ENCODE measurements at places on chromosomes 7 and 10. TPM values are rescaled to one million over a fixed set of nuclear protein-coding genes. Genes with fewer than 3 reads are reported as not detected.

Gene GIMAP2
- 7.3 TPM for total RNA-seq

DNA sequence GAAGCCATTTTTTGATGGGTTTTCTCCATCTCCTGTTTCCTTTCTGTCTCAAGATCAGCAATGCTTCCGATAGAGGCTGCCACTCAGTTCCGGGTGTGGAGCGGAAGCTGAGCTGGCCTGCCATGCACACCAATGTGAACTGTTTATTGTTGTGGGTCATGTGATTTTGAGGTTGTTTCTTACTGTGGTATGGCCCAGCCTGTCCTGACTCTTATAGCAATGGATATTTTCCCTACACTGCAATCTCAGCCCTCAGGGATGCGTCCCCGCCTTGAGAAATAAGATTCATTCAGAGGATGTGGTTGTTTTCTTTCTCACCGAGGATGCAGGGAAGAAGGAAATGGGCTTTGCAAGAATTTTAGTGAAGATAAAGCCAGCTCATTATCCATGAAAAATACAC, 134.7 kb downstream of the PFKFB3 start:
- DNase-seq = no peak

Gene SLC26A3
- total RNA-seq = not detected

Gene NRP1
- 108 TPM for total RNA-seq

DNA sequence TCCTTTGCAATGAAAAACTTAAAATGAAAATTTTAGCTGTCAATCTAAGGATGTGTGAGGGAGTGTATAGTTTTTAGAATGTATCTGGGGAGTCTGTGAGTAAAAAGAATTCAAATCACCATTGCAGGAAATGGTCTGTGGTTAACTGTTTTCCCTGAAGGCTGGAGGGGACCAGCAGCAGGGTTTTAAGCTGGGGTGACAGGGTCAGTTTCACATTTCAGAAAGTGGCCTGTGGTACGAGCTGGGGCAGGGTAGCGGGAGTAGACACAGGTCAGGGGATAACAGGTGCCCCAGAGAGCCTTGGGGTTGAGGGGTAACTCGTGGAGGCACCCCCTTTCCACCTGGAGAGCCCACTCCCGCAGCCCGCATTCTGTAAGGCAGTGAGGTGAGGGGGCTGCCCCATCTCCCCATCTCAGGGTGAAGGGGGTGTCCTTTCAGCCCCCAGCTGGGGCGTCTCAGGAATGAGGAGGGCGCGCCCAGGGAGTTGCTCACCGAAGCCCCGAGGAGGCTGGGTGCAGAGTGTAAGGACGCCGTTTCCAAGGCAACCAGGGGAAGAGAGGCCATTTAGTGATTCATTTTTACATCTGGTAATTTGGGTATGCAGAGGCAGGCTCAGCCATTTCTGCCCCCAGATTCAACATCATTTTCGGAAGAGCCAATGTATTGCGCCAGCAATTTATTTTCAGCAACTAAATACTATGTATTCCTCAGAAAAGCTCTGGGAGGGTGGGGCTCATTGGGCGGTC, 168.9 kb downstream of the SLIT1 start:
- DNase-seq = no peak

Gene FKBP9
- 194 TPM for total RNA-seq

- no peak for DNase-seq
These were observed 15.5 kb upstream of the CHN2 start for GRCh38 chr7:29179115-29179514.

Gene GRM8
- 1.9 TPM for total RNA-seq

GRCh38 chr7:38154278-38154677, 23.8 kb upstream of the STARD3NL start:
- no peak for DNase-seq

GRCh38 chr7:104642560-104642959, 314.2 kb downstream of the LHFPL3 start:
- DNase-seq = no peak

DNA sequence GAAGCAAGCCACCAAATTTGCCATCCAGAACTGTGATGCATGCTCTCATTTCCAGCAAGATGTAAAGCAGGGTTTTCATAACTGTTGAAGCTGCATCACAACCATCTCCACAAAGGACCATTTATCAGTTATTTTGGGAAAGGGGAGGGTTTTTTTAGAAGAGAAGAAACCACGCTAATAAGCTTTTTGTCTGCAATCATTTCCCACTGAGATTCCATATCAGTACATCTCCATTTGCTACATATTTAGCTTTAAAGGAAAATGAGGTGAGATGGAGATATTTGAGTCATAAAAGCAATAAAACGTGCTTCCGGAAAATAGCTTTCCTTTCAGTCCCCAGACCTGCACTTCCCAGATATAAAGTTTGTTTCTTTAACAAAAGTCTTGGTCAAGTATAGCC, 258.2 kb downstream of the FRMD4A start:
- no peak for DNase-seq

Gene NKX2-3
- total RNA-seq = not detected

GRCh38 chr7:25860275-25861163, 291.5 kb upstream of the NFE2L3 start:
- peak; percentile 43 for DNase-seq

DNA sequence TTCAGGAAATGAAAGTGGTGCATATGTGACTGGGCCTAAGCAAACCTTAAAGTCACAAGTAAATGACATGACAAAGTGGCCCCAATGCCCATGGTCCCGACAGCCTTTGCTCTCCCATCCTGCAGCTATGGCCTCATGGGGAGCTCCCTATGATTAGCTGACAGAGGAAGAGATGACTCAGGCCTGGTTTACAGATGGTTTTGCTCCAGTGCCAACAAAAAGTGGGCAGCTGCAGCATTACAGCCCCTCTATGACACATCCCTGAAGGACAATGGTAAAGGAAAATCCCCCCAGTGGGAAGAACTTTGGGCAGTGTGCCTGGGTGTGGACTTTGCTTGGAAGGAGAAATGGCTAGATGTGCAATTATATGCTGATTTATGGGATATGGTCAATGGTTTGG, 105.1 kb upstream of the ADCY1 start:
- no peak for DNase-seq

DNA sequence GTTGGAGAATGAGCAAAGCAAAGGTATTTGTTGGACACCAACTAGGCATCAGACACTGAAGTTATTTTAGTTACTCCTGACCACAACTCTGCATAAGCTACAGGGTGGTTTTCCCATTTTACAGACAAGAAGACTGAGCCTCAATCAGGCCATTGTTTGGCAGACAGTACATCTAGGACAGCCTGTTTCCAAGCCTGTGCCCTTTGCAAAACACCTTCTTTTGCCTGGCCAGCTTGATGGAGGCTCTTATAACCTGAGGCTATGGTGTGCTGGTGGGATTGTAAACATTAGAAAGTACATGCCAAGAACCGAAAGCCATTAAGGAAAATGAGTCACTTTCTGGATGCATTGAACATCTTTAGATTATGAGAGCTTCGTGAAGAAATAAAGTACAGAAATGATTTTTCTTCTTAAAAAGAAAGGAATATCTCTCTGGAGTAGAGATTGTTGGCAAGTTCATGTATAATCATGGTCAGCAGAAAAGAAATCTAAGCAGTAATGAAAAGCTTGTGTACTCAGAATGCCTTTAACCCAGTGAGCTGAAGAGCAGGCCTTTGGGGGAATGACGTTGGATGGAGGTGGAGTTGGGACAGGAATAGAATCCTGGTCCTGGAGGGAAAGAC, 140.6 kb downstream of the KIAA1217 start:
- peak; percentile 66 for DNase-seq

Gene PAPOLB
- 0.30 TPM for total RNA-seq

DNA sequence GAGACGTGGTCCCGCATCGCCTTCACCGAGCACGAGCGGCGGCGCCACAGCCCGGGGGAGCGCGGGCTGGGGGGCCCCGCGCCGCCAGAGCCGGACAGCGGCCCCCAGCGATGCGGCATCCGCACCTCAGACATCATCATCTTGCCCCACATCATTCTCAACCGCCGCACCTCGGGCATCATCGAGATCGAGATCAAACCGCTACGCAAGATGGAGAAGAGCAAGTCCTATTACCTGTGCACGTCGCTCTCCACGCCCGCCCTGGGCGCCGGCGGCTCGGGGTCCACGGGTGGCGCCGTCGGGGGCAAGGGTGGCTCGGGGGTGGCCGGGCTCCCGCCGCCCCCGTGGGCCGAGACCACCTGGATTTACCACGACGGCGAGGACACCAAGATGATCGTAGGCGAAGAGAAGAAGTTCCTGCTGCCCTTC, 737 bp downstream of the CNNM2 start:
- no peak for DNase-seq

DNA sequence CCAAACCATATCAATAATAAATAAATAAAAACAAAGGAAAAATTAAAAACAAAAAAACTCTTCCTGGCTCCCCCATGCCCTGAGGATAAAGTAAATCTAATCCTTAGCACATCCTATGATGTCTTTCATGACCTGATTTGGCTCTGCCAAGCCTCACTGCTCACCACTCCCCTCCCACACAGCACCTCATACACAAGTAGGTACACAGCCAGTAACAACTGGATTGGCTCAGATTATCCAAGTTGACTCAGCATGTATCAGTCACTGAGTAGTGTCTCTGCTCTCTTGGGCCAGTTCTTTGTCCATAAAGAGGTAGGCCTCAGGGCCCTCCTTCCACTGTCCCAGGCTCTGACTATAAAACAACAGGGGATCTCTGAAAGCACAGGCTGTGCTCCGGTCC, 99.6 kb downstream of the STRA8 start:
- no peak for DNase-seq

DNA sequence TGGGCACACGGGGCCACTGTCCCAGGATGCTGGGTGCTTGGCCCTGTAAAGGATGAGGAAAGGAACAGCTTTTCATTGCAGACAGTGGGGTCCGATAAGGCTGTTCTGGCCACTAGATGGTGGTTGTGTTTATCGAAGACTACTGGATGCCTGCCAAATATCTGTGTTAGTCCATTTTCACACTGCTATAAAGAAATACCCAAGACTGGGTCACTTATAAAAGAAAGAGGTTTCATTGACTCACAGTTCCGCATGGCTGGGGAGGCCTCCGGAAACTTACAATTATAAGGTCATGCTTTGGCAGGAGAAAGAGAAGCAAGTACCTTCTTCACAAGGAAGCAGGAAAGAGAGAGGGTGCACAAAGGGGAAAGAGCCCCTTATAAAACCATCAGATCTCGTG, 32.2 kb upstream of the GARS1 start:
- DNase-seq = no peak

Measured in skin of body (tissue), 3 donors.